NT2/D1 (cell line): ENCODE measurements at places on chromosomes 5 and 9.

GRCh38 chr9:91546574-91546973 is 122.9 kb upstream of the NFIL3 start:
- no peak for DNase-seq

DNA sequence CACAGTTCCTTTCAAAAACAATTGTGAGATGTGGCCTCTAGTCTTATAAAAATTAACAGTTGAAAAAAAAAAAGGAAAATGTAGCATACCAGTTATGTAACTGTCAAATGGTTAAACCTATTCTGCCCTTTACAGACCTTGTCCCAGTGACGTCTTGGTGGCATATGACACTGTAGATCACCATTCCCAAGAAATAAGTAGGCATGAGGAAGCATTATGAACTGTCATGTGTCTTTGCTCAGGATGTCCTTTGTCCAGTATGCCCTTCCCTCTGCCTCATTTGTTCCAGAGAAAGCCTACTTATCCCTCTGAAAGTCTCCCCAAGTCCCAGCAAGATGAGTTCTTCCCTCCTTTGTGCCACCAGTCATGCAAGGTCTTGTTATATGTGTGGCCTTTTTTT is 63.2 kb downstream of the PAM start:
- DNase-seq: no peak

GRCh38 chr5:169842699-169843098 is 137.6 kb downstream of the INSYN2B start:
- no peak for DNase-seq

DNA sequence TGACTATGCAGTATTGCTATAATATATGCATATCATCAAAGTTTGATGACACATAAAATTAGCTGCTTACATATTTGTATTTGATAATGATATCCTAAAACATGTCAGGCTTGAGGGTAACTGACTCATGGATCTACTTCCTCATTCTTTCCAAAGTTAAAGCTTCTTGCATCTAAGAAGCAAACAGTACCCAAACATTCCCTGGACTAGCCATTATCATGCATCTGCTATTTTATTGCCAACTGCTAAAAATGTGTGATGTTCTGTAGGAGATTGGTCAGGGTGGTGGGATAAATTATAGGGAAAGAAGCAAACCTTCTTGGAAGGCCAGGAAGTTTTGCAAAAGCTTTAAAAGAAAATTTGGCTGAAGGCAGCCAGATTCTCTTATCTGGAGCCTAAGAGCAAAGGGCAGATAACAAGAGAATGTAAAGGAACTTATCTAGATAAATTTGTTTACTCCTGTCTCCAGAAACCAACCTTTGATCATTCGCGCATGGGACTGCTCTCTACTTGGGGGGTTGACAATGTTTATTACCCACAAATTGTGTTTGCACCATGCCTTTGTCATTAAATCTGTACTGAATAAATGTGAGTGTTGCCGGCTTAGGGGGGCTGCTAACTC is 604.1 kb upstream of the TLE4 start:
- no peak for DNase-seq

GRCh38 chr5:142881784-142882126 is 111.6 kb downstream of the ARHGAP26 start:
- peak; percentile 55 for DNase-seq

DNA sequence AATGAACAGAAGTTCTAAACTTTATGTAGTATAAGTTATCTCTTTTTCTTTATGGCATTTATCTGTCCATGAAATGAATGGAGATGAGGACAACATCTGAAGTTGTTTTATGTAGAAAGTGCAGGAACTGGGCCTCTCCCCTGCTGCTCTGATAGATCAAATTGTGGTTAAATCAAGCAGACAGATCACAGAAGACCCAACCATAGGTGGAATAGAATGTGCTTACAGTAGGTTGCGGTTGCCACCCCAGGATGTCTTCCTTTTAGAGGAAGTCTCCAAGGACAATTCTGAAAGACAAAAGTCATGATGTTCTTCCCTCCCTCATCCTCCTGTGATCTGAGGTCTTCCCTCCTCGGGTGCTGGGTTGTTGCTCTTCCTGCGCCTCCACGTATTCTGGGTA is 12.9 kb downstream of the RASGRF2 start:
- no peak for DNase-seq

DNA sequence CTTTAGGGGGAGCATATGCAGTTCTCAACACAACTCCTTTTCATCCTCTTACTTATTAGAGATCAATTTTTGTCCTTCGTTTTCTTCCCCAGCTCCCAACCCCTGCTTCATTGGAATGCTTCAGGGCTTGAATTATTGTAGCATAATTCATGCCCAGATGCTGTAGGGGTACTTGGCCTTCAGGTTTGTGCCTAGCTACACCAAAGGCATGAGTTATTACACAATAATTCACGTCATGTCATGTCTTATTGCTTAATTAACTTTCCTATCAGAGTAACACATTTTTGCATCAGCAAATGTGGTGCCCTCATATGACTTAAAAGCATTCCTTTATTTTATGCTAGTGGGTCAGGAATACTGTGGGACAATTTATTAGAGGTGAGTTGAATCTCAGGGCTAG is 507.2 kb downstream of the NFIB start:
- no peak for DNase-seq

DNA sequence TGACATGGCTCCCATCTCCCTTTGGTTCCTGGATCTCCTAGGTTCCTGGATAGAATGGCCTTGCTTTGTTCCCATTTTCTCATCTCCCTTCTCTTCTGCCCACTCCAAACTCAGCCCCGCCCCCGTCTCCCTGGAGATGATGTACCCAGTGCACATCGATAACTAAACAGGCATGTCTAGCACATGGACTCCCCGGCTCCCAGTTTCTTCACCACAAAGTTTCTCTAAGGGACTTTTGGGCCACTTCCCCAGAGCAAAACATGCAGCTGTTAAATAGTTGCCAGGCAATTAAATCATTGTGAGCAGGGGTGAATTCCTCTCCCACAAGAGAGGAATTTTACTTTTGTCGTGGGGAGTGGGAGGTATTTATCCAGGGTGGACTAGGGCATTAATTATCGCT is 259.0 kb downstream of the GADD45G start:
- no peak for DNase-seq

DNA sequence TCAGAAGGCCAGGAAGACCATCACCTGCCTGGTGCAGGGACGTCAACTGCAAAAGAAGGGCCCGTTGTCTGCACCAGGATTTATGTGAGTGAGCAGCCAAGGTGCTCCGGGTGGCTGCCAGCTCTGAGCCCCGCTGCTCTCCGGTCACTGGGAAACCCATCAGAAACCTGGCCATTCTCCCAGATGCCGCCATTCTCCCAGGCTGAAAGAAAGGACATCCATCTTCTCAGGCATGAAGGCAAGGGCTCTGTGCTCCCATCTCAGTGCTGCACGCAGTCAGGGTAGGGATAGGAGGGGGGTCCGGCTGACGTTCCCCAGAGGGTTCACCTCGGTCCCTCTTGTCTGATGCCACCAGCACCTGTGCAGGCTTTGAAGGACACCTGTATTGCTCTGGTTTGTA is 158.4 kb downstream of the ERCC6L2 start:
- DNase-seq: no peak

GRCh38 chr5:157582731-157583620 is 7.4 kb upstream of the ADAM19 start:
- no peak for DNase-seq

- DNase-seq: no peak
Measured at GRCh38 chr5:14349029-14349428, 205.9 kb downstream of the TRIO start.
